ENCODE measurements at places on chromosomes 13 and 19. TPM values are rescaled to one million over a fixed set of nuclear protein-coding genes. Genes with fewer than 3 reads are reported as not detected.

- no peaks in the 10 kb centered on the region for H3K27me3 ChIP-seq
- H3K4me3 ChIP-seq = peak overlapping the region; percentile 26
- peak overlapping the region; percentile 75 for H3K27ac ChIP-seq
- H3K4me1 ChIP-seq = peaks cover 10% of the 10 kb centered on the region
- DNase-seq = no peak
Observed at GRCh38 chr13:88919970-88920628, 1248.9 kb downstream of the SLITRK5 start.

GRCh38 chr13:35502456-35502855, 26.0 kb upstream of the MAB21L1 start:
- DNase-seq = no peak
- no peak overlapping the region for H3K27ac ChIP-seq
- H3K4me3 ChIP-seq = no peak overlapping the region
- H3K4me1 ChIP-seq = no peaks in the 10 kb centered on the region

- H3K4me3 ChIP-seq = no peak overlapping the region
- no peak overlapping the region for H3K27ac ChIP-seq
- H3K27me3 ChIP-seq = peaks cover 34% of the 10 kb centered on the region
- no peak for DNase-seq
Observed at GRCh38 chr13:49216334-49216733, 3.8 kb upstream of the MLNR start.

DNA sequence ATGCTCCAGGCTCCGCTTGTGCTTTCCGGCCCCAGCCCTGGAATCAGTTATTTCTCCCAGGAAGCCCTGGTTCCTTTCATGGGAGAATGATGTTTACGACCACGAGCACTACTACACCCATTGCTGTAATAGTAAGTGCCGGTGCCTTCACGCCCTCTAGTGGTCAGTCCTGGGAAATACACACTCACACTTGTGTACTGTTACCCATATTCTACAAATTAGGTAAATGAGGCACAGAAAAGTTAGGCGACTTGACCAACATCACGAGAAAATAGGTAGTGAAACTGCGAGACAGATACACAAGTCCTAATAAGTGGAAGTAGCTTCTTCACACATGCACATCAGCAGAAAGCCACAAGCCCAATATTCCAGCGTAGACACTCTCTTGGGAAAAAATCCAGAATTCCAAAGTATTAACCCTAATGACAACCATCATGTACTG, 21.7 kb downstream of the CEACAM21 start:
- H3K4me1 ChIP-seq = peaks cover 12% of the 10 kb centered on the region
- peak; percentile 52 for DNase-seq
- peak overlapping the region; percentile 66 for H3K4me3 ChIP-seq
- no peak overlapping the region for H3K27ac ChIP-seq
- H3K36me3 ChIP-seq = no peaks in the 10 kb centered on the region

DNA sequence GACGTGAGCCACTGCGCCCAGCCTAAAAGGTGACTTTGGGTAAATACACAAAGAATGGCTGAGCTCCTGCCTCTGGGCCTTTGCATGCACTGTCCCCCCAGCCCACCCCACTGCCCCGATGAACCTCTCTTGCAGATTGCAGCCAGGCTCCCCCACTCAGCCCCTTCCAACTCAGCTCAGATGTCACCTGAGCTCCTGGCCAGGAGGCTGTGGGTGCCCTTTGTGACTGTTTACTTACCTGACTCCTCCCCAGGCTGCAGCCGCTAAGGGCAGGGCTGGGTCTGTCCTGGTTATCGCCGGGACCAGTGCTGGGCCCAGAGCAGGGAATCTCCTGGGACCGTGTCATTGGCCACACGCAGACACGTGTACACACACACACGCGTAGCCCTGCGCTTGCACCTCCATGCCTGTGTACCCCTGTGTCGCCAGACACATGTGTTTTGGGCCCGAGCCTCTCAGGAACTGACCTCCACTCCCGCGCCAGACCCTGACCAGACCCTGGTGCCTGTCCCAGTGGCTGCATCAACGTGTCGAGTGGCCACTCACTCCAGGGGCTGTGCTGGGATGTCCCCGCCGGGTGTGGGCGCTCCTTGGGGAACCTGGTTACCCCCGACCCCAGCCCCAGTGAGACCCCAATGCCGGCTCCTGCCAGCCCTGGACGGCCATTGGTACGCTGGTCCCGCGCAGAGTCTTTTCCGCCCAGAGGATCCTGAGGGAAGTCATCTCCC, 18.7 kb downstream of the EFNA2 start:
- H3K36me3 ChIP-seq = no peaks in the 10 kb centered on the region
- no peak overlapping the region for H3K4me3 ChIP-seq
- no peak overlapping the region for H3K27ac ChIP-seq
- no peaks in the 10 kb centered on the region for H3K27me3 ChIP-seq
- no peaks in the 10 kb centered on the region for H3K4me1 ChIP-seq

GRCh38 chr19:31378404-31378803, 29.2 kb upstream of the TSHZ3 start:
- H3K4me1 ChIP-seq = no peaks in the 10 kb centered on the region
- no peak overlapping the region for H3K4me3 ChIP-seq
- peaks cover 9% of the 10 kb centered on the region for H3K27me3 ChIP-seq
- DNase-seq = no peak

DNA sequence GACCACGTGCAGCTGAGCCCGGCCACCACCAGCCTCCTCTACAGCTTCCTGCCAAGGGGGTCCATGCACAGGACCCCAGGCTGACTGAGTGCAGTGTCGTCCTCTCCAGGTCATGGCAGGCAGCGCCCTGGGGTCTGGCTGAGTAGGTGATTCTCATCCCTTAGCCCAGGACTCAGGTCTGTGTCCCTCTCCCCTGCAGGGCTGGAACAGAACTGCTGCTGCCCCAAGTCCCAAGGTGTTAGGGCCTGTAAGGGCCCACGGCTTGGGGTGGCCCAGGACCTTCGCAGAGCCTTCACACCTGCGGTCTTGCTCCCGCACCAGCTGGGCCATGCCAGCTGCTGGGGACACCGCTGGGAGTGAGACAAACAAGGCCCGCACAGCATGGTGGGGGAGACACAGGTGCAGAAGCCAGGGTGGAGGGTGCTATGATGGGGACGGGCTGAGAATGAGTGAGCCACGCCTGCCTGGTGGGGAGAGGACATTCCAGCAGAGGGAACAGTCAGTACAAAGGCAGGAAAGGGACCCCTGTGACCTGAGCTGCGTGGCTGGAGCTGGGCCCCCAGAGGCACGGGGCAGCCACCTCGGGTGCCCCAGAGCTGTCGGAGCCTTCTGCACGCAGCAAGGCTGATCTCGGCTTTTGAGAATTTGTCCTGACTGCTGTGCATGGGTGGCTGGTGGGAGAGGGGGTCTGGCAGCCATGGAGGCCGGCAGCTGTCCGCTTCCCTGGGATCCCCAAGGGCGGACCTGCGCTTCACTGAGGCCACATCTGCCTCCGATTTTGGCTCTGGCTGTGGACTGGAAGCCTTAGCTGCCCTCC, 11.9 kb downstream of the PLEKHF1 start:
- no peaks in the 10 kb centered on the region for H3K27me3 ChIP-seq
- H3K4me1 ChIP-seq = peaks cover 45% of the 10 kb centered on the region
- DNase-seq = peak; percentile 27
- H3K36me3 ChIP-seq = peaks cover 6% of the 10 kb centered on the region

DNA sequence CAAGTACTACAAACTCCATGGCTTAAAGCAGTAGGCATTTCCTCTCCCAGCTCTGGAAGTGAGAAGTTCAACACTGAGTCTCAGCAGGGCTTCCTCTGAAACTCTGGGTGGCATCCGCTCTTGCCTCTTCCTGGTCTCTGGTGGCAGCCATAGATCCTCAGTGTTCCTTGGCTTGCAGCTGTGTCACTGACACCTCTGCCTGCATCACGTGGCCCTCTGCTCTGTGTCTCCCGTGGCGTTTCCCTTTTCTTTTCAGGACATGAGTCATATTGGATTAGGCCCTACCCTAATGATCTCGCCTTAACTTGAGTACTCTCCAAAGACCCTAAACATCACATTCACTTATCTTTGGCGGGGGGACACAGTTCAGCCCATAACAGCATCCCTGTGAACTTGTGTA, 466.7 kb downstream of the MYO16 start:
- no peaks in the 10 kb centered on the region for H3K4me1 ChIP-seq
- no peaks in the 10 kb centered on the region for H3K36me3 ChIP-seq
- no peak overlapping the region for H3K4me3 ChIP-seq

- H3K27ac ChIP-seq = no peak overlapping the region
- H3K27me3 ChIP-seq = no peaks in the 10 kb centered on the region
- H3K4me3 ChIP-seq = no peak overlapping the region
Observed at GRCh38 chr13:74025369-74025768, 108.8 kb downstream of the KLF12 start.

- peaks cover 20% of the 10 kb centered on the region for H3K36me3 ChIP-seq
- H3K4me3 ChIP-seq = no peak overlapping the region
- no peaks in the 10 kb centered on the region for H3K27me3 ChIP-seq
Observed at GRCh38 chr19:40705950-40706619, 10.6 kb downstream of the COQ8B start.

PPM1N gene
- total RNA-seq = 5.8 TPM
